ENCODE measurements at places on chromosomes 2 and 18. TPM values are rescaled to one million over a fixed set of nuclear protein-coding genes. Genes with fewer than 3 reads are reported as not detected.
A peak's percentile ranks its signal among the peaks of the same experiment; 100 is the strongest.

DNA sequence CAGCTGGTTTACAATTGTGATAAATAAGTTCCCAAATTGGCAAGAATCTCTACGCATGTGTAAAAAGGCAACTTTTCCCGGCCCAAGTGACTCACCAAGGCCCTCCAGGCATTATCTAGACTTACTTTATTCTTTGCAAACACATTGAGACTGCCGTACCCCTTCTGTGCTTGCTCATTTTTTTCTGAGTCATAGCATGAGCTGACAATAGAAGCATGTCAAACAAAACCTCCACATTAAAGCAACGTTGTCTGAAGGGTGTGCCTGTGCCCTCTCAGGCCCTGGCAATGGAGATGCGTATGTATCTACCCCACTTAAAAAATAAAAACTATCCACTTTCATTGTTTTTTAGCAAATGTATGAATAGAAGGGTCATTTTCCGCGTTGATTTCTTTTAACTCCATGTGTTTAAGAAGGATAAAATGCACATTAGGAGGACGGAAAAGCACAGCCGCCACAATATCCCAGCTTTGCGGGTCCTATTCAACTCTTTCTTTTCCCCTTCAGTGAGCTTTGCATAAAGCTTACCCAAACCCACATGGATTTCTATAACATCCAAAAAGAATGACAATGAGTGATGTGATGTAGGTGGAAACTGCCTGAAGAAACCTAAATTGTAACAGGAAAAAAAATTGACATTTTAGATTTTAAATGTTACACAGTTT is 298.2 kb downstream of the CDCA7 start:
- peak; percentile 44 for DNase-seq

DNA sequence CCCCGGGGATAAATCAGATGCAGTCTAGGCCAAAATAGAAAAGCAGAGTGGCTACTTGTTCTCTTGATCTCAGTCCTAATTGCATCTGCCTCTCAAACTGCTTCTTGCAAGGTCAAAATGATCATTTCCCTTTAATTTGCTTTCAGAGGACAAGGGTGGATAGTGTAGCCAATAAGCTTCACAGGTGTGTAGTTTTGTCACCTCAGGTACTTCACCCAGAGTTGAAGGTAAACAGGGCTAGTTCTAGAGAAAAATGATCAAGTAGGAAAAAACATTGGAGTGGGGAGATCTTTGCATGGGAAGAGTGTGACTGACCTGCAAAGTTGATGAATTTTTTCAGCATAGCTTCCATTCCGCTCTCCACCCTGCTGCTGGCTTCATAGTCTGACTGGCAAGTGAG is 8.7 kb downstream of the ERICH2 start:
- no peak for DNase-seq

DNA sequence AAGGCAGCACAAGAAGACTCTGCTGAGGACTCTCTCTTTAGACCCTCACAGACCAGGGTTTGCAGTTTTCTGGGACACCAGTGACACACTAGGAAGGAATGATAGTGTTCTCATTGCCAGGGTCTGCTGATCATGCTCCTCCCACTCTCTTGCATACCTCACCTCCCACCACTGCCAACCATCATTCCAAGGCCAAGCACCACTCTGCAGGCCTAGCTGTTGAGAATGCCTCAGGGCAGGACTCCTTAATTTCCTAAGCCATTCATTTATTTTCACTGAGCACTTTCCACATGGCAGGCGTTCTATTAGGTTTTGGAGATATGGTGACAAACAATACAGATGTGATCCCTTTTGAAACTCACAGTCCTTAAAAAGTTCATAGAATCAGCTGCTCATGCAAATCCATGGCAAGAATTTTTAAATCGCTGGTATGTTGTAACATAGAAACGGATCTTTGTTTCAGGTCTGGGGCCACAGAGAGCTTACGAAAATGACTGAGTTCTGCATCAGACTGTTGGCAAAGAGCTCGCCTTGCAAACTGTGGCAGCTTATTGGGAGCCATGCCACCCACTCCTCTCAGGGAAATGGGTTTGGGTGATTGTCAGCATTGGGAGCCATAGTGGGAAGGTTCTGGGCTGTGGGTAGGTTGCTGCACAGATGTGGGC is 78.5 kb downstream of the XDH start:
- DNase-seq: no peak

DNA sequence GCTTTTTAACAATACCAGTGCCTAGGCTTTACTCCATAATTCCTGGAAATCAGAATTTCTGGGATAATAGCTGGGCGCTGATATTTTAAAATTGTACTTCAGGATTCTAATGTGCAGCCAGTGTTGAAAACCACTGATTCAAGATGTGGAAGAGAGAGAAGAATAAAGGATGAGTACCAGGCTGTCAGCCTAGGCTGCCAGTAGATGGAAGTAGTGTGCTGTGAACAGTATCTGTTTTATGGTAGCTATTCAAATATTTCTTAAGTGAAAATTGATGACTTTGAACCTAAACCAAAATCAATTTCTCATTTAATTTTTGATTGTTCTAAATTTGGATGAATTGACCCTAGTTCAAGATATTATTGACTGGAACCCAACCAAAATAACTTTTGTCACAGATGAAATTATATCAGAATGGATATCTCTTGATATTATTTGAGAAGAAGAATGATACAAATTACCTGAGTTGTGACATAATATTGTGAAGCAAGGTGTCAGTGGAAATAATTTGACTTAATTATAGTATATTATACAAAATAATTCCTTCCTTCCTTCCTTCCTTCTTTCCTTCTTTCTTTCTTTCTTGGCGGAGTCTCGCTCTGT is 88.0 kb downstream of the COMMD1 start:
- DNase-seq: peak; percentile 20

- DNase-seq: no peak
Measured at GRCh38 chr2:112305132-112305531, 29.7 kb downstream of the ZC3H6 start.

DNA sequence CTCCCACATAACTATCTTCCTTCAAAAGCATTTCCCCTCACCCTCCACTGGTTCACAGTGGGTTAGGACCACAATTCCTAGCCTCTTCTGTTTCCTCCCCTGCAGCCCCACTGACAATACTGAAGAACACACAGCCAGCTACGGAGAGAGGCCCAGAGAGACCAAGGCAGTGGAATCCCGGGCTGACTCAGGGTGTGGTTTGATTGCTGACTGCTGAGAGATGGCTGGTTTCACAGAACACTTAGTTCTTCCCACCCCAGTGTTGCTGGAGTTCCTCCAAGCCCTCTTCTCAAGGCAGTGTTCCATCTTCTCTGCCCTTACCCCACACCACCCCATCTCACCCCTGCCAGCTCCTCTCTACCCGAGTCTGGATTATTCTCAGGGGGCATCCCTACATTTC is 43.3 kb upstream of the ZFP36L2 start:
- DNase-seq: no peak

DNA sequence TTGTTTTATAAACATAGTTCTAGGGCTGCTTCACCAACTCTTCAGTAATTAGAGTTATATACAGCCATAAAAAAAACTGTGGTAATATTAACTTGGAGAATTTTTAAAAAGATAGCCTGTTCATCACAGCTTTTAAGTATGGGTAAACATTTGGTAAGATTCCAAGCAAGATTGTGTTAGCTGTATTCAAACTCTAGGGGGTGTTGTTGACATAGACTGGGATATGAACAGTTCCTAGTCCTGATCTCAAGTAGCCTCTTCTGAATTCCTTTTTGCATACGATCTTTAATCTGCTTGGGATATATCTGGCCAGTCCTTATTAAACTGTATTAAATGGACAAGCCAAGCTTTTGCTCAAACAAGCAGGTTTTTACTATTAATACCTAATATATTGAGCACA is 13.4 kb downstream of the NOP58 start:
- peak; percentile 75 for DNase-seq

- no peak for DNase-seq
Measured at GRCh38 chr2:28842042-28842441, 28.1 kb downstream of the TRMT61B start.

GRCh38 chr2:38850045-38850444 is 25.7 kb downstream of the DHX57 start:
- no peak for DNase-seq

GRCh38 chr18:6718267-6718666 is 11.2 kb upstream of the ARHGAP28 start:
- DNase-seq: no peak

- DNase-seq: no peak
Measured at GRCh38 chr18:75003039-75003438, 205.9 kb downstream of the PTGR3 start.

- DNase-seq: no peak
Measured at GRCh38 chr2:213167271-213167930, 16.0 kb upstream of the IKZF2 start.

- DNase-seq: no peak
Measured at GRCh38 chr2:42569116-42569711, 782 bp downstream of the MTA3 start.

DNA sequence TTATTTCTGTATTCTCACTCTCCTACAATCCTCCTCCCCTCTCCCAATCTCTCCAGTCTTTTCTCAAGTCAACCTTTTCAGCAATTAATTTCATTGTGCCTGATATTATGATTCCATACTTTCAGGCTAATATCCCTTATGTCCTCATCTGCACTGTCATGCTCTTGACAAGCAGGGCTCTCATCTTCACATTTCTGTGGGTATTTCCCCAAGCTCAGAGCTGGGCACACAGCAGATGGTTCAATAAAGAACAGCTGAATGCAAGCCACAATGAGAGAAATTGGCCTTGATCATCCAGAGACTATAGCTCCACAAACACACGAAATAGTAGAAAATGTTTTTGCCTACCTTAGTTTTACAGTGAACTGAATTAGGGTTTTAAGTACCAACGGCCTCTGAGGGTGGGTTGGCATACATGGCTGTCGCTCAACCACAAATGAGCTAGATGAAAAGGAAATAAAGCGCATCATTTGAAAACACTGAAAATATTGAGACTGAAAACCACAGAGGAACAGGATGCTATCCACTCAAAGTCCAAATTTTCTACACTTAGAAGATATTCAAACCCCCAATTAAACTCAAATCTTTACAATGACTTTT is 47.5 kb upstream of the STAT1 start:
- DNase-seq: no peak

- no peak for DNase-seq
Measured at GRCh38 chr18:11989966-11990380, 8.7 kb downstream of the IMPA2 start.

DNA sequence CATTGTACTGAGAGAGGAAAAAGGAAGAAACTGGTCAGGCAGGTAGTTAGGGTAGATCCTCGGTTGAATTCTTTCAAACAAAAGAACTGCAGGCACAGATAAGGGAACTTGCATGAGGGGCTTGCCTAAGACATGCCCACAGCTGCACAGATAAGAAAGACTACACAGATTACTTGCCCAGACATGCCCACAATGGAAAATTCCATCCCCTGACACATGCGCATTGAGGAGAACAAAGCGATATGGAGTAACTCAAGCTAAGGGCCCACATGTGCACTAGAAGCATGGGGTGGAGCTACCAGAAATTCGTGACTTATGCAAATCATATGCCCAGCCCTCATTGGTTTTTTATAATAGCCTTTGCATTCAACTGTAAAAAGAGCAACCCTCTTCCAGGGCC is 181.3 kb upstream of the ZNF521 start:
- DNase-seq: no peak

DNA sequence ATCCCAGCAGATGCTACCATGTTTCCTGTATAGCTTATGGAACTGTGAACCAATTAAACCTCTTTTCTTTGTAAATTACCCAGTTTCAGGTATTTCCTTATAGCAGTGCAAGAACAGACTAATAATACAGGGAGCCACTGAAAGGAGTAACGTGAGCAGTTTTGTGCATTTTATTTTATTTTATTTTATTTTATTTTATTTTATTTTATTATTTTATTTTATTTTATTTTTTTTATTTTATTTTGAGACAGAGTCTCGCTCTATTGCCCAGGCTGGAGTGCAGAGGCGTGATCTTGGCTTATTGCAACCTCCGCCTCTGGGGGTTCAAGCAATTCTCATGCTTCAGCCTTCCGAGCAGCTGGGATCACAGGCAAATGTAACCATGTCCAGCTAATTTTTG is 156.3 kb upstream of the MSH6 start:
- DNase-seq: no peak

GRCh38 chr18:9771261-9771976 is 63.3 kb downstream of the RAB31 start:
- DNase-seq: peak; percentile 29

DNA sequence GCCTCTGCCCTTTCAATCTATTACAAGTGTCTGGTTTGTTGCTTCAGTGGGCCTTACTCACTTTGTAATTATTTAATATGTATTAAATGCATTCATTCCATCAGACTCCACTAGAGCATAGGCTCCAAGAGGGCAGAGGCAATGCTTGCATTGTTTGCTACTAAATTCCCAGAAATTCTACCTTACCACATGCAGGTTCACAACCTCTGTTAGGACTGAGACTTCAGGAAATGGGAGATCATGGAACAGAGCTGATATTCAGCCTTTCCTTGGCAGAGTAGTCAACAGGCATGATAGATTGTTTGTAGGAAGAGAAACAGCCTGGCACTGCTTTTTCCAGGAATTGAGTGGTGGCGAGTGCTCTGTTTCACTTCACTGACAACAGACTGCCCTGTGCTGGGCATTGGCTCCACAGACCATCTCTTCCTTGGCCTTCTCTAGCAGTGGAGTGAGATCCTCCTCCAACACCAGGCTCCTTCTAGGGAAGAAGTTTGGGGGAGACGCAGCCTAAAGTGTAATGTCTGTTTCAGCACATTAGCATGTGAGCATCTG is 6.2 kb upstream of the MATN3 start:
- DNase-seq: no peak

GRCh38 chr2:191188550-191189093 is 37.8 kb upstream of the STAT4 start:
- DNase-seq: no peak

GRCh38 chr18:41818381-41819355 is 136.4 kb upstream of the PIK3C3 start:
- no peak for DNase-seq

- DNase-seq: no peak
Measured at GRCh38 chr2:20281876-20282275, 56.9 kb upstream of the SDC1 start.

DNA sequence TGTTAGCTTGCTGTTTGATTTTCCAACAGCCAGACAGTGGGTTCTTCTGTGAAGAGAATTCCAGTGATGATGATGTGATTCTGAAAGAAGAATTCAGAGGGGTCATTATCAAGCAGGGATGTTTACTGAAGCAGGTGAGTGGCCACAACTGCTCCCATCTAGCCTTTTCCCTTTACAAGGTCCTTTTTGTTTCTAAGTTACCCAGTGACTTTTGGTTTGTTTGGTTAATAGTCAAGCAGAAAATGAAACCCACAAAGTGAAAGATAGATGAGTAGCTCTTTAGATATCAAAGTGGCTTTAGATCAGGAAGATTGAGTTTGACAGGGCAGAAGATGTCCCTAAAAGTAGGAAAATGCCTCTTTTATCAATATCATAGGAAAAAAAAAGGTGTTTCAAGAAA is 23.3 kb downstream of the PLEK start:
- DNase-seq: no peak

- no peak for DNase-seq
Measured at GRCh38 chr18:64027931-64028695, 58.2 kb downstream of the SERPINB8 start.

- DNase-seq: no peak
Measured at GRCh38 chr2:27016801-27017325, 15.9 kb upstream of the TMEM214 start.

The BCL11A gene
- 6.1 TPM for total RNA-seq

The STON1 gene
- 7.3 TPM for total RNA-seq

The LINC00305 gene
- total RNA-seq: 2.6 TPM

The VWA3B gene
- total RNA-seq: not detected

The LONRF2 gene
- total RNA-seq: 0.19 TPM

The EML6 gene
- total RNA-seq: 0.41 TPM
